MV-4-11 (cell line): ENCODE measurements at places on chromosomes 3 and 15.

DNA sequence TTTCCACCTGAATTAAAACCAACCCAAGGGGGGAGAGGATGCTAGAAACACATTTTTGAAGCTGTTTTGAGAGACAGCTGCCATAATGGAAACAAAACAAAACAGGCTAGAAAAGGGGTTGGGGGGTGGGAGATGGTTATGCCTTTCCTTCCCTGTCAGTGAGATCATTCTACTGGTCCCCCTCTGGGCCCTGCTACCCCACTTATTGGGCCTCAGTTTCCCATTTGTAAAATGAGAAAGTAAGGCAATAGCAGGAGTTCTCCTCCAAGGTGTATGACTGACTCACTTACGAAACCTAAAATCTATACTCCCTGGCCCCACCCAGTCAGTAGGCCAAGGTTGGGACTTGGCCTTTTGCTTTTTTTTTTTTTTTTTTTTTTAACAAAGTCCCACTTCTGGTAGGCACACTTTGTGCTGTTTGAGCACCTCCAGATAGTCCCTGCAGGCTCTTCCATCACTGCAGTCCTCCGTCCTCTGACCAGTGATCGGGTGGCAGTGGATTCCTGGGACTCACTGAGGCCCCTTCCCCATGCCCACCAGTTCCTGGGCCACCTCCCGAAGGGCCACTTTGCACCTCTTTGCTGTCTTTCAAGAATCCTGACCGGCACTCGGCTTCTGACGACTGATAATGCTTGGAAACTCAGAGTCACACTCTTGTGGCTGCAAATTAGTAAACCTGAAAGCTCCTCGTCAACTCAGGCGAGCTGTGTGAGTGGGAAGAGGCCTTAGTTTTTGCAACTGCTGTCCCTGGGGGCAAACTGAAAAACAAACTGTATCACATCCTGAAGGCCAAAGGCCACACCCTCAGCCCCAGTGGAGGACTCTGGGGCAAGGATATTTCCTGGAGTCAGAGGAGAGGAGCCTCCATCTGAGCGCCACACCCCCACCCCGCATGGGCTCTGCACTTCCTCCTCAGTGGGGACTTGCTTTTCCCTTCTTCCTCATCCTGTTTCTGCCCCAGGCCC is 6.7 kb upstream of the PSTPIP1 start:
- DNase-seq, result peak; percentile 93

DNA sequence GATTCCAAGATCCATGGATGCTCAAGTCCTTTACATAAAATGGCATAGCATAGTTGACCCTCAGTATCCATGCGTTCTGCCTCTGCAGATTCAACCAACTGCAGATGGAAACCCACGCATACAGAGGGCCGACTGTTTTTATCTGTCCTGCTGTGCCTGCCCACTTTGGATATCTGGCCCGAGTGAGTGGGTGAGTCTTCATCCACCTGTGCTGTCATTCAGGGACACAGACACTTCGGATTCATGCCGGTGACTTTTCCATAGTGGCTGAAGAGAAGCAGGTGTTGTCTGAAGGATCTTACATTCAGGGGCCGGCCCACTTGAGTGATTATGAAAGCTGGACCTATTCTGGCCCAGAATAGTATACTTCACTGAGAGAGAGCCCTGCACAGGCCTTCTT is 85.1 kb downstream of the RYR3 start:
- DNase-seq, result no peak

DNA sequence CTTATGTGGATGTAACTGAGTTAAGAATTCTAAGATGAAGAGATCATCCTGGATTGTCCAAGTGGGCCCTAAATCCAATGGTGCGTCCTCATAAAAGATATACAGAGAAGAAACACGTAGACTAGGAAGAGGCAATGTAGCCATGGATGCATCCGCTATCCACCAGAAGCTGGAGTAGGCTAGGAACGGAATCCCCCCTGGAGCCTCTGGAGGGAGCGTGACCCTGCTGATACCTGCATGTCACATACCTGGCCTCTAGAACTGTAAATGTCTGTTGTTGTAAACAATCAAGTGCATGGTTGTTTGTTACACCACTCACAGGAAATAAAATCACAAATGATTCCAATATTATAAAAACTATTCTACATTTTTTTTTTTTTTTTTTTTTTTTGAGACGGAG is 254.5 kb upstream of the RORA start:
- DNase-seq, result no peak

DNA sequence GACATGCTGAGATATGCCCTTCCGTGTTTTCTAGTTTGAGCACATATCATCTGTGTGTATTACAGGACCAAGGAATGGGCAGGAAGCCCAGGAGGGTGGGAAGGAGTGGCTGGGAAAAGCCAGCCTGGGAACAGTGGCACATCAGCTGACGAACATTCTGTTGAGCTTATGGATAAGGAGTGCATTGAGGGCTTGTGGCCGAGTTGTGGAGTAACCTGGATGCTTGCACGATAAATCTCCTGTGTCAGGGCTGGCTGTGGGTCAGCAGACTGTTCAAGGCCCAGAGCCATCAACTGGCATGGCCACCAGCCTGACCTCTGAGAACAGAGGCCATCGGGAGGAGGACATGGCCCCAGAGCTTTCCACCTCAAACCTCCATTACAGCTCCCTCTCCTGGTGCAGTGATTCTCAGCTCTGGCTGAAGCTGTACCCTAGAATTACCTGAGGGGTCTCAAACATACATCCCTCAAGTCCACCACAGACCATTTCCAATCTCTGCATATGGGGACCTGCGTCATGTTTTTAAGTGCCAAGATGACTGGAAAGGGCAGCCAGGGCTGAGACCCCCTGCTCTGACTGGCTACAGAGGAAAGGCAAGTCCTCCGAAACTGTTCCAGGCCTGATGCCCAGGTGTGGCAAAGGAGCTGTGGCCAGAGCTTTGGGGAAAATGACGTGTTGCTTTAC is 4.8 kb upstream of the VILL start:
- DNase-seq, result no peak

DNA sequence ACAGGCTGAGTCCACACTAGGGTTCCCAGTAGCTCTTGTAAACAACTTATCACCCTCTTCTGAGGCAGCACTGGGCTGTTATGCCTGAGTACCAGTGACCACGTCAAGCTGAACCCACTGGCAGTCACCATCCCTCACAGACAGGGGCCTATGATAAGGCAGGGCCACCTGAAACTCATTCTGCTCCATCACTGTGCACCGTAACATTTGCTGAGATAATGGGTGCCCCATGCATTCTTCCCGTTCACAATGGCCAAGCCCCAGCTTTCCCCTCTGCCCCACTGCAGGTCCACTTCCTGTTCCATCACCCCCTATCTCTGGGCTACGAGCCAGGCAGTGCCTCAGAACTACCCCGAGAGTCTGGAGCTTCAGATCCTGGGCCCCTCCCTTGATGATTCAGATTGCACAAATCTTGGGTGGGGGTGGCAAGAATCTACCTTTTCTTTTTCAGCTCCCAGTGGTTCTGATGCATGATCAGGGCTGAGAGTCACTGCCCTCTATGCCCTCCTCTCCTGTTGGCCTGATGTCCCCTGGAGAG is 158.0 kb downstream of the RAB11A start:
- no peak for DNase-seq

DNA sequence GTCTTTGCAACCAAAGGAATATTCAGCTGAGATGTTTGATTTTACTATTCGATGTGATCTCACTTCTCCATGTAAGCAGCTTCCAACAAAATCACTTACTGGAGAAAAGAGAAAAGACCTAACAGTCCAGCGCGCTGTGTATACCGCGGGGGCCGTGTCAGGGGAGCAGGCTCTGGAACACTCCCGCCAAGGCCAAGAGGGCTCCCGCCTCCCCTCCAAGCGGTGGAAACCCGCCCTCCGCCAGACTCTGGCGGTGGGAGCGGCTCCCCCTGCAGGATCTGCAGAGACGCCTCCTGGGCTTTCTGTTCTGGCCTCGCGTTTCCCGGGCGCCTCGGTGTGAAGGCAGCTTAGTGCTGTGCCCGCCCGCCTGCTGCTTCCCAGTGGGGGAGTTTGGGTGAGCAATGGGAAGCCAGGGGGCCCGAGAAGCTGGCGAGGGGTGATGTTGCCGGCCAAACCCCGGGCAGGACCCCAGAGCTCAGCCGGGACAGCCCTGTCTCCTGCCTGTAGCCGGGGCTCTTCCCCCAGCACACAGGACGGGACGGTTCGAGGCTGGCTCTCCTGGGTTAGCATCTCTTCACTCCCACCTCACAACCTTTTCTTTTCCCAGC is 36.3 kb downstream of the CHST14 start:
- peak; percentile 60 for DNase-seq

GRCh38 chr3:134441321-134441720 is 44.5 kb downstream of the ANAPC13 start:
- DNase-seq, result no peak

DNA sequence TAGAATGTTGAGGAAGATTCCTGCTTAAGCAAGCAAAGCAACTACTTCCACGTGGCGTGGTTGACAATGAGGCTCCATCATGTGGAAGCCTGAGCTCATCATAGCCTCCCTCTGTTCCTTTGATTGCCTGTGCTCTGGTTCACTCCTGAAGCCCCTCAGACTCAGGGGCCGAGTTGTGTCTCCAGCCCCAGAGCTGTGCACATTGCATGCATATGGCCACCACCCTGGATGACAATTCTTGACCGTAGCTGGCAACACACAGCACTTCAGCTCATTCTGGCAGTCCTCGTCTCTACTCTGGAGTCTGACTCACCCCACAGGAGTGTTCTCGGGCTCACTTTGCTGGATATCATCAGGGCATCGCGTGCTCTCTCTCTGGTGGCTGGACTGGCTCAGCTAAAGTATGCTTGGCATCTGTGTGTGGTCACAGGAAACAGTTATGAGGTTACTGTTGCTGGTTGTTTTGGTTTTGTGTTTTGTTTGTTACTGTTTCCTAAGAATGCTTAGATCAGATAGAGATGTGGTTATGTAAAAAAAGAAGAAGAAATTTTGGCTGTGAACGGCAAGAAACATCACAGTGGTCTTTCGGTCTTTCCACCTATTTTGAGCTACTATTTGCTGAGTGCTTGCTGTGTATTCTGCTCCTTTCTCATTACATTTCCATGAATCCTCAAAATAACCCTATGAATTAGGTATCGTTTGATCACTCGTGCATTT is 41.6 kb upstream of the MRPS22 start:
- DNase-seq, result peak; percentile 83

- no peak for DNase-seq
Observed at GRCh38 chr15:50068016-50068415, 51.0 kb downstream of the ATP8B4 start.

GRCh38 chr15:100803171-100803440 is 76.5 kb upstream of the ALDH1A3 start:
- DNase-seq, result no peak

DNA sequence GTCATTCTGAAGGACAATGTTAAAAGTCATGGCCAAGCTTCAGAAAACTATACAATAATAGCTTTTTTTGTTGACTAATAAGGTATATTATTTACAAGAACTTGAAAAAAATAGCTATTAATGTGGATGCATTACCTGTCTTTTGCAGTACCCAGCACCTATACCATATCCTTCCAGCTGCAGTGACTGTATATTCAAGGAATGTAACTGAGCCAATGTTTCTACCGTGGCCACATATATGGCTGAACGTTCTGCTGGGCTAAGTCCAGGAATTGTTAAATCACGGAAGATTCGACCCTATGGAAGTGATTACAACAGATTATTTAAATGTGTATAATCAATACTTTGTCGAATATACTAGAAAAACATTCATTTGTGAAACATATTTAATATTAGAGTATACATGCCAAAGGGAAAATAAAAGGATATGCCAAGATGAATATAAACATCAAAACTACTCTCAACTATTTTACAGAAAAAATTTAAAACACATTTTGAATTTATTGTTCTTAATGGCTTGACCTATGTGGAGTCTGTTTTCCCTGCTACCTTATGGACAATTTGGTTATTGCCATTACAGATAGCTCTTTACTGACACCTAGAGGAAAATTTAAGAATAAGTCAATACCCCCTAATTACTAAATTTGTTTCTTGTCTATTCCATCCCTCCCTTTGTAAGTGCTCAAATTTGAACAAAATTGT is 17.6 kb downstream of the ACAD11 start:
- DNase-seq, result peak; percentile 45

DNA sequence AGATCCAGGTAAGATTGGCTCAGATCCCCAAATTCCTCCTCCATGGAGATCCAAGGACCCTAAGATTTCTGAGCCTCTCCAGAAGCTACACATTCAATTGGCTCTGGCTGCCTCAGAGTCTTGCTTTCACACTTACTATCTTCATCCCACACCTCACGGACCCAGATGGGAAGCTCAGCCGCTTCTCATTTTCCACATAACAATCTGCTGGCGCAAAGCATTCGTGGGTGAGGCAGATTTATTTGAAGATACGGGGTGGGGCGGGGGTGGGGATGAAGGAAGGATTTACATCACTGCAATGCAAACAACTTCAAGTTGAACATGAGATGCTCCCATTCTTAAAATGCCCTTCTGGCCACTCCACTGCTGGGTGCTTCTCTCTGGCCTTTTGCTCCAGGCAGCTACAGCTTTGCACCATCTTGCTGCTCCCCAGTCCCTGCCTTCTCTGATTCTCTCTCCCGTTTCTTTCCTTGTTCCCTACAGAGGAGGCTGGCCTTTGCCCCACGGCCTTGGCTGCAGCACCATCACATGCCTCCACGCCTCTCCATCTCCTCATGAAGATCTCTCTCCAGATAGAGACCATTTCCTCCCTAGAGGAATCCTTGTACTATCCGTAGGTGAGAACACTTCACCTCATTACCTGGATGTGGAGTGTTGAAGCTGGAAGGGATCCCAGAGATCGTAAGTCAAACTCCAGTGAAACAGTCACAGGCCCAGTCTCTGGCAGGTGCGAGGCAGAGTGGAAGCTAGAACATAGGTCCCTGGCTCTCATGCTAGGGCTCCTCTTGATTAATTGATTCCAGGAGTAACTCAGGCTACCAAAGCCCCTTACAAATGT is 175.9 kb downstream of the RPLP1 start:
- no peak for DNase-seq

DNA sequence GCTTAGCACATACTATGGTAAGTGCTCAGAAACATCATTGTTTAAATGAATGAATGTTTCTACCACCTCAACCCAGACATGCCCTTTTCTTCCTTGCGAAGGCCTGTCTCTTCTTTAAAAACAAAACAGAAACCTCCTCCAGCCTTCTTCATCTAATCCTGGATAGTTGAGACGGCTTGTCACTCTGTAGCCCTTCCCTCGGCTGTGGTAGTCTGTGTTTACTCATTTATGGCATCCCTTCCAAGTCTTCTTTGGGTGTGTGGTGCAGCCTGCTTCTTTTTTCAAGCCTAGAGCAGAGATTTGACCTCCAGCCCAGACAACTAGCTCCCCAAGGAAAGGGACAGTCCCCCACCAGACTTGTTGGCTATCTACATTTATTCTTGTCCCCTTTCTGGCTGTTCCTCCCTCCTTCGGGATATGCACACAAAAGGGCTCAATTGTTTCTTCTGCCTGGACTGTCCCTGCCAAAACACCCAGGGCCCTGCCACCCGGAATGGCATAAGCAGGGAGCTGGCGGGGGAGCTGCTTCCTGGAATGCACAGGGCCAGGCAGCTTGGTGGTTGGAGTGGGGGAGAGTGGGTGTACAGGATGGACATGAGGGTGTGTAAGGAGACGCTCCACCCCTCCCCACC is 67.8 kb downstream of the ITGA11 start:
- DNase-seq, result no peak
